WTC11 (cell line): ENCODE measurements at places on chromosomes 4 and X. TPM values are rescaled to one million over a fixed set of nuclear protein-coding genes. Genes with fewer than 3 reads are reported as not detected.

Gene FABP2
- not detected in 3 replicates for total RNA-seq

Gene GABRQ
- 8.6 to 9.1 TPM (median 8.8 TPM) in 3 replicates for total RNA-seq

DNA sequence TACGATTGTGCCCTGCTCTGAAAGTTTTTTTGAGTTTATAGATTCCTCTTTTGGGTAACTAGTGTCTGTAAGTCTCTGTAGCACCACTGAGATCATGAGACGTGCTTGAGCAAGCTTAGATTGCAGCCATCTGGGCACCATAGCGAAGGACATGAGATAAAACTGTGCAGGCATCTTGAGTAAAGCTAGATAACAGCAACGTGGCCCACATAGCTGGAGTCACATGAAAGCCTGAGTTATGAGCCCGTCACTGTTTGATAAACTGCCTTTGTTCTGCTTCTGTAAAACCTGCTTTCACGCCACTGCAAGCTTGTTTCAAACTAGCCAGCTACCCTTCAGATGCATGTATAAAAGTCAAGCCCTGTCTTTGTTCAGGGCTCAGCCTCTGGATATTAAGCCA, 359.1 kb upstream of the CXorf51A start:
- H3K4me3 ChIP-seq, result no peak overlapping the region
- peaks cover 41% of the 10 kb centered on the region for H3K36me3 ChIP-seq
- no peaks in the 10 kb centered on the region for H3K27me3 ChIP-seq
- H3K27ac ChIP-seq, result no peak overlapping the region
- no peaks in the 10 kb centered on the region for H3K4me1 ChIP-seq
- DNase-seq, result no peak

- H3K27ac ChIP-seq, result no peak within 1 kb of the TSS
- peaks cover 6% of the 10 kb centered on the region for H3K4me1 ChIP-seq
- no peaks in the 10 kb centered on the region for H3K36me3 ChIP-seq
- DNase-seq, result peak; percentile 23
- peaks cover 3% of the 10 kb centered on the region; the same call in 1 of the 2 replicates for H3K27me3 ChIP-seq
- no peak within 1 kb of the TSS for H3K4me3 ChIP-seq
Observed at GRCh38 chrX:64230123-64230970, at the start of gene ASB12. Gene ASB12, minus strand, starts transcription at chrX:64230607. Its CDS starts 4,957 bp downstream, at chrX:64225650.

GRCh38 chr4:32768664-32769389, 2048.7 kb downstream of the PCDH7 start:
- no peak overlapping the region for H3K4me3 ChIP-seq
- no peak overlapping the region for H3K27ac ChIP-seq
- no peaks in the 10 kb centered on the region for H3K27me3 ChIP-seq
- H3K4me1 ChIP-seq, result peaks cover 5% of the 10 kb centered on the region
- no peak for DNase-seq

DNA sequence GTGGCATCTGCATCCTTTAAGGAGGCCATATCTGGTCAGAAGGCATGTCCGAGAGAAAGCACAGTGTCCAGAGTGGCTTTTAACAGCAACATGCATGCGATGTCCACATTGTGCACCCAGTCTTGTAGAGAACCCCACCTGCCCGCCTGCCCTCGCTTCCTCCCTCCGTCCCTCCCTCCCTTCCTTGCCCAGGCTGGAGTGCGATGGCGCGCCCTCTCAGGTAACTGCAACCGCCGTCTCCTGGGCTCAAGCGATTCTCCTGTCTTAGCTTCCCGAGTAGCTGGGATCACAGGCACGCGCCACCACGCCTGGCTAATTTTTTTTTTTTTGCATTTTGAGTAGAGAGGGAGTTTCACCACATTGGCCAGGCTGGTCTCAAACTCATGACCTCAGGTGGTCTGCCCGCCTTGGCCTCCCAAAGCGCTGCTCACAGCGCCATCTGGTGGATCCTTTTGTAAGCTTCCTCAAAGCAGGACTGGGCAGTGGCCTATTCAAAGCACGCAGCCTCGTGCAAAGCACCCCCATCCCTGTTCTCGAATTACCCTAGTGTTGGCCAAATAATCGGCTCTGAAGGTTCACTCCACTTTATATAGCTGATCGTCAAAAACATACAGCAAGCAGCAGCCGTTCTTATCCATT, 15.0 kb downstream of the BRCC3 start:
- 0 out of 2 replicates have a peak, but pooled peaks cover 3% of the 10 kb centered on the region for H3K4me1 ChIP-seq
- H3K27ac ChIP-seq, result peak overlapping the region; percentile 36; the same call in 1 of the 2 replicates
- peak; percentile 69 for DNase-seq
- no peaks in the 10 kb centered on the region for H3K27me3 ChIP-seq
- H3K36me3 ChIP-seq, result peaks cover 10% of the 10 kb centered on the region

DNA sequence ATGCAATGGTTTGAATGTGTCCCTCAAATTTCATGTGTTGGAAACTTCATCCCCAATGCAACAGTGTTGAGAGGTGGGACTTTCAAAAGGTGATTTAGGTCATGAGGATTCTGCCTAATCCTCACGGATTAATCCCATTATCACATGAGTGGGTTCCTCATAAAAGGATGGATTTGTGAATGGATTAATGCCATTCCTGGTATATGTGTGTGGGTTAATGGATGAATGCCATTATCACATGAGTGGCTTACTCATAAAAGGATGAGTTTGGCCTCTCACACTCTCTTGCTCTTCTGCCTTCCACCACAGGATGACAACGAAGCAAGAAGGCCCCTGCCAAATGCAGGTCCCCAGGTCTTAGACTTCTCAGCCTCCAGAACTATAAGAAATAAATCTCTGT, 30.5 kb upstream of the NEUROG2 start:
- H3K4me1 ChIP-seq, result no peaks in the 10 kb centered on the region
- H3K36me3 ChIP-seq, result no peaks in the 10 kb centered on the region
- H3K4me3 ChIP-seq, result no peak overlapping the region
- no peak overlapping the region for H3K27ac ChIP-seq
- no peaks in the 10 kb centered on the region for H3K27me3 ChIP-seq
